ENCODE measurements at places on chromosomes 13 and 19.

GRCh38 chr13:41004875-41005693 is 14.0 kb downstream of the ELF1 start:
- DNase-seq = no peak

DNA sequence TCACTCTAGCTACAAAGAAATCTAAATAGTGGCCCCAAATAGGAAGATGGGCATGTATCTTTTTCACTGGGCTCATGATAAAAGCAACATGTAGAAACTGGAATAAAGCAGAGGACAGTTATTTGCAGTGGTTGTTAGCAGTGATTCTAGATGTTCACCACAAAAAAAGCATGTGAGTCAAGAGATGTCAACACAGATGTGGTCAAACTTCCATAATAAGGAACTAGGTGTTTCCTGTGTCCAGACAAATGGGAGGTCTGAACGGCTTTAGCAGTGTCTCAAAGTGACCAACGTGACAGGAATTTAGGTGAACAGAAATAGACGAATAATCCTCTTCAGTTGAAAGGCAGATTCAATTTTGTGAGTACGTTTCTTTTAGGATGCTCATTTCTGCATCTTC is 162.7 kb downstream of the TBC1D4 start:
- DNase-seq = no peak

DNA sequence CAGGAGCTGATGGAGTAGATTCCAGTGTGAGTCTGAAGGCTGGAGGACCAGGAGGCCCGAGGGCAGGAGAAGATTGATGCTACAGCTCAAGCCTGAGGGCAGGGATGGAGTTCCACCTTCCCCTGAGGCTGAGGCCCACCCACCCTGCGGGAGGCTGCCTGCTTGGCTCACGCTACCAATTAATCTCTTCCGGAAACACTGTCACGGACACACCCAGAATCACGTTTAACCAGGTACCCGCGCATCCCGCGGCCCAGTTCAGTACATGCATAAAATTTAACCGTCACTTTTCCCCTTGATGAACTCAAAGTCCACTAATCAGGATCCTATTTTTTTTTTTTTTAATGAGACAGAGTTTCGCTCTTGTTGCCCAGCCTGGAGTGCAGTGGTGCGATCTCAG is 5.2 kb upstream of the ZNF628 start:
- no peak for DNase-seq

GRCh38 chr13:68078874-68079273 is 848.7 kb upstream of the PCDH9 start:
- DNase-seq = no peak

GRCh38 chr19:10936661-10937084 is 8.1 kb downstream of the TIMM29 start:
- no peak for DNase-seq

GRCh38 chr13:40336228-40337221 is 329.9 kb downstream of the FOXO1 start:
- no peak for DNase-seq

GRCh38 chr13:49454388-49455006 is 10.4 kb downstream of the SETDB2 start:
- DNase-seq = no peak

DNA sequence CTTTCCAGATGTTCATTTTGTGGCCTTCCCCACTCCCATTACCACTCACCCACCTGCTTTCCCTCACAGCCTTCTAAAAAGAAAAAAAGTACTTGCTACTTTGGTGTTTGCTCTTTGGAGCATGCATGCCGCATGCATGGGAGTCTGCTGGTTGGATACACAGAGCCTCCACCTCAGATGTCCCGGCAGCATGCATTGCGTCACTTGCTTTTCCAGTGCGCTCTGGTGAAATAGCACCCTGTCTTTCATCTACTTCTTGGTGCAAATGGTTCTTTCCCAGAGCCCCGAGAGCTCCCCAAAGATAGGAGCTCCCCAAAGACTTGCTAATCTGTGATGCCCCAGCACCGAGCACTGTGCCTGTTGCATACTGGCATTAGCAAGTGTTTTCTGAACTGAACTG is 333.2 kb upstream of the ZNF507 start:
- no peak for DNase-seq

- DNase-seq = no peak
Observed at GRCh38 chr19:40081411-40081810, 9.3 kb downstream of the ZNF780A start.
